Cerebellar nuclear complex (tissue), 1 donor: ENCODE measurements at places on chromosomes 13 and 19.

GRCh38 chr19:7873304-7874075 lies 700 bp downstream of the PRR36 start:
- DNase-seq, result no peak

- no peak for DNase-seq
Observed at GRCh38 chr13:72864142-72865011, 82.4 kb downstream of the PIBF1 start.

- DNase-seq, result no peak
Observed at GRCh38 chr13:110541526-110541920, 20.0 kb downstream of the RAB20 start.

DNA sequence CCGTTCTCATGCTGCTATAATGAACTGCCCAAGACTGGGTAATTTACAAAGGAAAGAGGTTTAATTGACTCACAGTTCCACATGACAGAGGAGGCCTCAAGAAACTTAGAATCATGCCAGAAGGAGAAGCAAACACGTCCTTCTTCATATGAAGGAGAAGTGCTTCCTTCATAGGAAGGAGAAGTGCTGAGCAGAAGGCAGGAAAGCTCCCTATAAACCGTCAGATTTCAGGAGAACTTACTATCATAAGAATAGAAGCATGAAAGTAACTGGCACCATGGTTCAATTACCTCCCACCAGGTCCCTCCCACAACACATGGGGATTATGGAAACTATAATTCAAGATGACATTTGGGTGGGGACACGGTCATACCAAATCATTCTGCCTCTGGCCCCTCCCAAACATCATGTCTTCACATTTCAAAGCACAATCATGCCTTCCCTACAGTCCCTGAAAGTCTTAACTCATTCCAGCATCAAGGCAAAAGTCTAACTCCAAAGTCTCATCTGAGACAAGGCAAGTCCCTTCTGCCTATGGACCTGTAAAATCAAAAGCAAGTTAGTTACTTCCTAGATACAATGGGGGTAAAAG lies 10.6 kb downstream of the ACOD1 start:
- no peak for DNase-seq

DNA sequence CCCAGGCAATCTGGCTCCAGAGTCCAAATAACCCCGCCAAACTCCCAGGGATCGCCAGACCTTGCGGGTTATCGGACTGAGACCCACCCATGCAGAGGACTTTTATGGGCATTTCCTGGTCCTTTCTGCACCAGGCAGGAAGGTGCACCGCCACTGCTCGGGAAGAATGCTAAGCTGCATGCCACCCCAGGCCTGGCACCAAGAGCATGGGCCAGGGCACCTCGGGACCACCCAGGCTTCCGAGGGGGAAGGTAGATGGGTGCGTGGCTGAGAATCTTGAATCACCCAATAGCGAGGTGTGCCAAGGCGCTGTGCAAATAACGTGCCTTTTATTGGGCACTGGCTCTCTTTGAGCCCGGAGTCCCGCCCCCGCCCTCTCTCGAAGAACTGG lies 422 bp upstream of the ZNF575 start:
- DNase-seq, result no peak
